ENCODE measurements at places on chromosomes 4 and X.

DNA sequence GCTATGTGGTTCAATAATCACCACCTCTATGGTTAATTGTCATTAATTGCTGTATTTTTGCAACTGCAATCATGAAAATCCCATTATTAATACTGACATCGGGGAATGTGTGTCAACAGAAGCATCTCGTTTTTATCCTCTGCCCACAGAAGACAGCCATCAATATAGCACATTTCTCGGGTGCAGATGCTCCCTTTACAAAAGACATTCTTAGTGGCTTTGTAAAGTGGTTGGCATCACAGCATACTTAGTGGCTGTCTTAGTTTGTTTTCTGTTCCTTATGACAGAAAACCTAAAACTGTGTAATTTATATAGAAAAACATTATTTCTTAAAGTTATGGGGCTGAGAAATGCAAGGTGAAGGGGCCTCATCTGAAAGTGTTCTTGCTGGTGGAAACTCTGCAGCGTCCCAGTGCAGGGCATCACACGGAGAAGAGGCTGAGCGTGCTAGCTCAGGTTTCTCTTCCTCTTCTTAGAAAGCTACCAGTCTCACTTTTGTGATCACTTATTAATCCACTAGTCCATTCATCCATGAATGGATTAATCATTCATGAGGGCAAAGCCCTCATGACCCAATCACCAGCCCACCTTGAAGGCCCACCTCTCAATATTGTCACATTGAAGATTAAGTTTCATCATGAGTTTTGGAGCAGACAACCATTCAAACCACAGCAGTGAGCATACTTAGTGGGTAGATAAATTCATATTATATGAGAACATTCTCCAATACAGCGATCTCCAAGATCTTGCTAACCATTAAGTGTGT lies 1067.7 kb upstream of the PABPC4L start:
- no peak for DNase-seq

GRCh38 chr4:105137121-105137875 lies 9.4 kb upstream of the TET2 start:
- no peak for DNase-seq

DNA sequence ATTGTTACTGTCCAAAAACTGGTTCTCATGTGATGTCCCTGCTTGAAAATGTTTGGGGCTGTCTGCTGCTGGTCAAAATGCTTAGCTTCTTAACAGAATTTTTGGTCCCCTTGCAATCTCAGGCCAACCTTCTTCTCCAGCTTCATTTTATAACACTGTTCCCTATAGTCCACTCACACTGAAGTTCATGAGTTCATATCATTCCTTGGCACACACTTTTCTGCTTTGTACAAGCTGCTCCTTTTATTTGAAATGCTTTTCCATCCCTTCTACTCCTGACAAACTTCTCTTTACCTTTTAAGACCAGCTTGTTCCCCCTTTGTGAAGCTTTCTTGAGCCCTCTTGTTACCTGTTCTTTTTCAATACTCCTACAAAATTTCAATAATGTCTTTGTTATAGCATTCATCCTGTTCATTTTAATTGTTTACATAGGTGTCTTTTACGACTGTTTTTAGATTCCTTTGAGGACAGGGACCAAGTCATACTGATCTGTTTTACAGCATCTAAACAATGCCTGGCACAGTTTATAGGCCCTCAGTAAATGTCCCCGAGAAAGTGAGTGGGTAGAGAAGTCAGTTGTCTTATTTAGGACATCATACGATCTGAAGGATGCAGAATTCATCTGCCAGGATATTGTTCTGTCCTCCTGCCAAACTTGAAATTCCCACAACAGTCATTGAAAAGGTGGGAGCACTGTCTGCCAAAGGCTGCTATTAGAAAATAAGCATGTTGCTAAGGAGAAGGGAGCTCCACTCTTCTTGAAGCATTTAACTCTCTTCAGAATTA lies 134.4 kb upstream of the BMPR1B start:
- DNase-seq: no peak

DNA sequence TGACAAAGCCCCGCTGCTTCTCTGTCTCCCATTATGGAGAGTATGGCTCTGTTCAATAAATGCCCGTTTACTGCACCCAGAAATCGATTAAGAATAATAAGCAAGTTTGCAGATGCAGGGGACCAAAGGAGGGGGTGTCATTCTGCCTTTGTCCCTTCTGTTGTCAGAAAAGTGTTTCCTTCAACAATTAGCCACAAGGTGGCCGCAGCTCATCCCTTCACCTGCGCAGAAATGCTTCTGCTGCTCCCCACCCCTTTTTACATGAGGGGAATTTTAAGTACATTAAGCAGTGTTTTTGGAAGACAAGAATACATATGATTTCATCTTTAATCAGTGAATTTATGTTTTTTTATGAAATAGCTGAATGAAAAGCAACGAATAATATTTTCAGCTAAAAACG lies 175.6 kb upstream of the ARX start:
- no peak for DNase-seq

- no peak for DNase-seq
Measured at GRCh38 chr4:76803522-76803921, 94.4 kb downstream of the SOWAHB start.

DNA sequence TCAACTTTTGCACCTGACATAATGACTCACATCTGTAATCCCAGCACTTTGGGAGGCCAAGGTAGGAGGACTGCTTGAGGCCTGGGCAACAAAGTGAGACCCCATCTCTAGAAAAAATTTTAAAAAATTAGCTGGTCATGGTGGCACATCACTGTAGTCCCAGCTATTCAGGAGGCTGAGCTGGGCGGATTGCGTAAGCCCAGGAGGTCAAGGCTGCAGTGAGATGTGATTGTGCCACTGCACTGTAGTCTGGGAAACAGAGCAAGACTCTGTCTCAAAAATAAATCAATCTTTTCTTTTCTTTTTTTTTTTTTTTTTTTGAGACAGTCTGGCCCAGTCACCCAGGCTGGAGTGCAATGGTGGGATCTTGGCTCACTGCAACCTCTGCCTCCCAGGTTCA lies 52.5 kb downstream of the NIPAL1 start:
- no peak for DNase-seq

GRCh38 chr4:183971929-183972490 lies 66.9 kb downstream of the STOX2 start:
- no peak for DNase-seq

DNA sequence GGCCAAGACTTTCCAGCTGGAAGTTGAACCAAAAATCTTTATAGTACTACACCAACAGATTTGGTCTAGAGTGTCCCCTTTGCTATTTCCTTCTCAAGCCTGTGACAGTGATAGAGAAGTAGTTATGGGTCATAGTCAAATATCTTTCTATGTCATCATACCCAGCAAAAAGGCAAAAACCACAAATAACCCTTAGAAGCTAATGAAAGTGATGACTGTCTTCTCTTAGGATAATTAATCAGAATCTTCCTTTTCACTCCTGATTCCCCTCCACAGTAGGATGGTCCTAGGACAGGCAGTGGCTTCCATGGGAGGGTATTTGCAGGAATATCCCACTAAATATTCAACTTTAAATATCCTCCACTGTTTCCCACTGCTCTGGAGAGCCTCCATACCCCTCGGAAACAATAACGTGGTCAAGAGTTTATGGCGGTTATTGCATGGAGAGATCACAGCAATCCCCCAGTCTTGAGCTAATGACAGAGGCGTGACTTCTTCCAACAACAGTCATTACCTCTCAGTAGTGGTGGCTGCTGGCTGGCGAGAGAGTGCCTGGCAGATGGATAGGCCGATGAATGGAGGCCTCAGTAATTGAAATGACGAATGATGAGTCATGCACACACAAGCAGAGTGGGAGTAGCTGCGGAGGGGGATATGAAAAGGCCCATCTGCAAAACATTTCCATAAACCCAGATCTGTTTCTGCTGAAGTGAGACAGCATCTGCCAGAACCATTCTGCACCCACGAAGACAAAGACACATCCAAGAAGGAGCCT lies 154.9 kb downstream of the STK32B start:
- no peak for DNase-seq

Measured in activated effector memory CD4-positive, alpha-beta T cell treated with Interleukin-2 at 50 U/mL for 16 hours (primary cell).